Sciatic nerve (tissue), 2 donors: ENCODE measurements at places on chromosomes 2 and 18. TPM values are rescaled to one million over a fixed set of nuclear protein-coding genes. Genes with fewer than 3 reads are reported as not detected.
A peak's percentile ranks its signal among the peaks of the same experiment; 100 is the strongest.

DNA sequence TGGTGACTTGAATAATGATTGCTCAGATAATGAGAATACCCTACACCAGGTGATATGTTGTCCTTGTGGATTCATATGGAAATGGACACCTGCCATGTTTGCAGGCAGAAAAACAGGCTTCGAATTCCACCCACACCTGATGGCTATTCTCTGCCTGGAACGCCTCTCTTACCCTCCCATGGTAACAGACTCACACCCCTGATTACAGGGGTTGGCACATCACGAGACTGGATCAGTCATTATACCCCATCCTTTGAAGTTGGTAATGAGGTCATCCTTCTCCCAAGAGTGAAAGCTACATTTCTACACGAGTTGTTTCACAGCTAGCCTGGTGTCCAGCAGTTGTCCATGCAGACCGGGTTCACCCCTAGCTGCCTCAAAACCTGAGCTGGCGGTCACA is 71.4 kb upstream of the MBOAT2 start:
- no peak for DNase-seq

- DNase-seq = no peak
These were observed 318.8 kb upstream of the TMEFF2 start for GRCh38 chr2:192513575-192513974.

DNA sequence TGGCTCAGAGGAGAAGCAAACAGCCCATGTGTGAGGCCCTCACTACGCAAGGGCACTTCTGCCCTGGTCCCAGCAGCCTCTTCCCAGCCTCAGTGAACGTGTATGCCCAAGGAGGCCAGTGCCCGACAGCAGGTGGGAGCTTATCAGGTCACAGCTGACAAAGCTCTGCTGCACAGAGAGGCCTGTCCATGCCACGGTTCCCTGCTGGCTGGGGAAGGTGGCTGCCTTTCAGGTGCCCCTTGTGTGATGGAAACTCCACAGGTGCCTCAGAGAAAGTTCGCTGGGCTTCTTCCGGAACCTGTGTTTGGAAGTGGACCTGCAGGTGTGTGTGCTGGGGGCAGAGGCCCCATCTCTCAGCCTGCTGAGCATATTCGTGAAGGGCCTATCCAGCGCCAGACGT is 47.3 kb downstream of the EDAR start:
- no peak for DNase-seq

DNA sequence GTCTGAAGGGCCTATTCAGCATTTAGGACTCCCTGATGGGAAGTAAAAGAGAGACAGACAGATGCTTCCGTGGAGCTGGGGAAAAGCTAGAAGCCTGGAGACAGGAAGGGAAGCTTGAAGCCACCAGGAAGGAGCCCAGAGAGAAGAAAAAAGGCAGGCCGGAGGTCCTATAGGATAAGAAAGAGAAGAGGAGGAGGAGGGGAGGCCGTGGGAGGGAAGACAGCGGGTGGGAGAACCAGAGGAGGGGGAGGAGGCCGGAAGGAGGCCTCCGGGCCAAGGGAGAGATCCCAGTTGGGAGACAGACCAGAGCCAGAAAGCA is 107.1 kb upstream of the PKDCC start:
- DNase-seq = no peak

- DNase-seq = no peak
These were observed 6.3 kb downstream of the CFLAR start for GRCh38 chr2:201122276-201122675.

NDUFB3 gene
- 49.6 TPM for total RNA-seq

DNA sequence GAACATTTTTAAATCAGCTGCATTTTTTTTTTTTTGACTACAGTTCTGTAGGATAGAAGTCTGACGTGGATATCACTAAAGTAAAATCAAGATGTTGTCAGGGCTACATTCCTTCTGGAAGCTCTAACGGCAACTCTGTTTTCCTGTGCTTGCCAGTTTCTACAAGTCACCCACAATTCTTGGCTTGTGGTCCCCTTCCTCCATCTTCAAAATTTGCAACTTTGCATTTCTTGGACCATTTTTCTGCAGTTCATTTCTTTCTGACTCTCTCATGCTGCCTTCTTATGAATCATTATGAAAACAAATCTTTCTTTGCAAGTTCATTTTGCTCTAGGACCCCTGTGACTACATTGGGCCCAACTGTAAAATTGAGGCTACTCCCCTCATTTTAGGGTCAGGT is 367.9 kb downstream of the DSC3 start:
- no peak for DNase-seq

- no peak for DNase-seq
These were observed 1.7 kb upstream of the COX5B start for GRCh38 chr2:97644023-97644717.

DNA sequence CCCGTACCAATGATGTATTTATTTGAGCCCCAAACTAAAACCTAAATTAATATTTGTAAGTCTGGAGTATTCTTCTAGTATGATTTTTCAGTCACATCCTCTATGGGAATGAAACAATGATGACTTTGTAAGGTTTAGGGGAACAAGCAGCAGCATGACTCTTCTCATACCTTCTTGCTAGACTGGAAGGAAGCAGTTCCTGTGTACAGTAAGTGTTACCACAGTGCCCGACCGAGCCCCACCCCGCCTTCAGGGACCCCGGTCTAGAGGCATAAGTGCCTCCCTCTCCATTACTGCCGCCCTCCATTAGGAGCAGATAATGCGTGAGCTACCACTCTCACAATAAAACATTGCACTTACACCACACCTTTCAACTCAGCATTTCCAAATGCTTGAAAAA is 599.3 kb downstream of the ARHGAP15 start:
- DNase-seq = no peak

KCNE4 gene
- total RNA-seq = 7.3 TPM

DNA sequence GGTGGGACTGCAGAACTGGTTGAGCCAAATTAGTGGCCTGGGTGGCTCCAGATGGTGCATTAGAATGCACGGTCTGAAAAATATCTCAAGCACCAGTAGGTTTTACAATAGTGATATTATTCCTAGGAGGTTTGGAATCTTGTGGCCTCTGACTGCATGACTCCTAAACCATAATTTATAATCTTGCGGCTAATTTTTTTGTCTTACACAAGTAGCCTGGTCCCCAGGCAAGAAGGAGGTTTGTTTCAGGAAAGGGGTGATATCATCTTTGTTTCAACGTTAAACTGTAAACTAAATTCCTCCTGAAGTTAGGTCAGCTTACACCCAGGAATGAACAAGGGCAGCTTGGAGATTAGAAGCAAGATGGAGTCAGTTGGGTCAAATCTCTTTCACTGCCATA is 98.9 kb upstream of the ARL4C start:
- no peak for DNase-seq

MALL gene
- total RNA-seq = 24.1 TPM

NTSR2 gene
- total RNA-seq = not detected

ANKRD36C gene
- total RNA-seq = 81.0 TPM

- no peak for DNase-seq
These were observed 130.1 kb downstream of the RAB3GAP1 start for GRCh38 chr2:135182190-135182589.

C2orf72 gene
- 2.7 TPM for total RNA-seq

DNA sequence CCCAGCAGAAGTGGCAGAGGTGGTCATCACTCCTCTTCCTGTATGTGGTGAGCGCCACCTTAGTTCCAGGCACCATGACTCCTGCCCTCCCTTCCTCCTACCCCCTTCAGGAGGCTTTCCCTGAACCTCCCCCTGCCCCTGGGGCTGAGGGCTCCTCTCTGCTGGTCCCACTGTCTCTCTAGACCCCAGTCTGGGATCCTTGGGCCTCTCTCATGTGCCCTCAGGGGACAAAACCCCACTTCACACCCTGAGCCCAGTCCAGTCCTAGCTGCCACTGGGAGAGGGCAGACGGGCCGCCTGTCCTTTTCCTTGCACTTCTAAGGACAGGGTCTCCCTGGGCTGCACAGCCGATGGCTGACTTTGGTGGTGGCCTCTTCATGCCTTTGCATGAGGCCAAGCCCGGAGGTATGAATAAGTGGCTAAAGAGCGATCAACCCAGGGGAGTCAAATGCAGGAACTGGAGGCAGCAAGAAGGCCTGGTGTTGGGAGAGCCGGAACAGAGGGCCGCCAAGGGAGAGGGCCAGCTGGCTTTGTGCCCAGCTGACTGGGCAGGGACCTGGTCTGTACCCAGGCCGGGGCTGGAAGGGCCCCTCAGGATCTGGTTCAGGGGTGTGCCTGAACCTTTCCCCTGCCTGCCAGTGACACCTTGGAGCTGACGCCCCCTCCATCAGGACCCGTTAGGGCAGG is 29.5 kb downstream of the GLI2 start:
- DNase-seq = peak; percentile 60

HOXD9 gene
- total RNA-seq = 4.9 TPM

- no peak for DNase-seq
These were observed 1.0 kb upstream of the ANKRD62 start for GRCh38 chr18:12092398-12093229.

KCNS3 gene
- total RNA-seq = 16.9 TPM

DNA sequence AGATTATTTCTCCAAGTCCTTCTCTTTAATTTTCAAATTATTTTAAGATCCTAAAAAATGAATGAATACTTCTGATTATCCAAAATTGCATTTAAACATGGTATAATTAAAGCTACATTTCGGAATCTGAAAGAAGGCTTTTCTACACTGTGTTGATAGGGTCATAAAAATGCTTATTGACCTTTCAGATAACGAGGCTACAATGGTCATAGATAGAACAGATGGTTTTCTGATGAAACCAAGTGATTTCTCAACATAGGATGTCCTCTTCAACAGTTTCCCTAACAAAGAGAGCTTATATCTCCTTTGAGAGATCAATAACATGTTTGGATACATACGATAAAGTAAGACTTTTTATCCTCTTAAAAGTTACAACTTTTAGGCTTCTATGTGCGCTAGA is 201.1 kb downstream of the PTH2R start:
- DNase-seq = no peak

DNA sequence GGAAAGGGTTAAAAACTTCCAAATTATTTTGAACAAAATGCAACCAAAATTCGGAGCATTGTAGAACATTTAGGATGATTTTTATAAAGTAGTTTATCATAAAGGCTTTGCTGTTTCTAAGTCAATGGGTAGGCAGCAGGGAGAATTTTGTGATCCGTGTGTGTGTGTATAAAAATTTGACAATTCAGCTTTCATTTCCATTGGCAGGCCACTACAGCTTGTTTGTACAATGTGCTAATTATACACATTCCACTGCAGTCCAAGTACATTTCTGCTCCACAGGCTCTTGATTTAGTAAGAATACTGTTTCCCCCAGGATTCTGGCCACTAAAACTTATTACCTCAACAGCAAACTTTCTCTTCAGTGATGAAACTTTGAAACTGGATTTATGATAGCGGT is 71.8 kb upstream of the LTBP1 start:
- DNase-seq = no peak

COX7A2L gene
- 67.7 TPM for total RNA-seq

- no peak for DNase-seq
These were observed 105.9 kb downstream of the HIBCH start for GRCh38 chr2:190213441-190214335.

VWA3B gene
- 0.80 TPM for total RNA-seq

DNA sequence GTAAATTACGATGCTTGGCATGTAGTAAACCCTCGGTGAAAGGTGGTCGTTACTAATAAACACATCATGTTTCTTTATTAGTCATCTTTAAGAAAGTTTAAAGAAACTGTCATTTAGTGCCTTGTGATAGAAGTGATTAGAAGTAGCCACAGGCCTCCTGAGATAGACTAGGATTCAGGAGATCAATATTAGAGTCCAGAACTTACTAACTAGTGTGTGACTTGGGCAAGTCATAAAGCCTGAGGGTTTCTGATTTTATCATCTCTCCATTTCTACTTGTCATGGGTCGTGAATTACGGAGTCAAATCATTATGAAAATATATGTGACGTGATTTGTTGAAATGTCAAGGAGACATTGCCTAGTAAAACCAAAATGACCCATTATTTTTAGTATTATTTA is 6.7 kb downstream of the RPE start:
- no peak for DNase-seq

DNA sequence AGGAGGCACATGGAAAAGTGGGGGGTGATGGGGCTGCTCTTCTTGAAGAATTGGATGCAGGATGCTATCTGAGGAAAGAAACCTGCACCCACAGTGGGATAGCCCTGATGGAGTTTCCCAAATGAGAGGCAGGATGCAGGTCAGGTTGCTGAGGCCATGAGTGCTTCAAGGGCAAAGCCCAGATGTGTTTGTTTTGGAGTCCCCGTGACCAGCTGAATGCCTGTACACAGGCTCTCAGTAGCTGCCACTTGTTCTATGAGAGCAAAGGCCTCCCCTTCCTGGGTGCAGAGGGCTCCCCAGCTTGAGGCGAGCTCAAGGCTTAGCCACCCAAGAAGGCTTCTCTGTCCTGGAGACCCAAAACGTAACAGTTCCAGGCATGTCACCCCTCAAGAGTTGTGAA is 192.7 kb downstream of the SEPTIN10 start:
- DNase-seq = no peak

DNA sequence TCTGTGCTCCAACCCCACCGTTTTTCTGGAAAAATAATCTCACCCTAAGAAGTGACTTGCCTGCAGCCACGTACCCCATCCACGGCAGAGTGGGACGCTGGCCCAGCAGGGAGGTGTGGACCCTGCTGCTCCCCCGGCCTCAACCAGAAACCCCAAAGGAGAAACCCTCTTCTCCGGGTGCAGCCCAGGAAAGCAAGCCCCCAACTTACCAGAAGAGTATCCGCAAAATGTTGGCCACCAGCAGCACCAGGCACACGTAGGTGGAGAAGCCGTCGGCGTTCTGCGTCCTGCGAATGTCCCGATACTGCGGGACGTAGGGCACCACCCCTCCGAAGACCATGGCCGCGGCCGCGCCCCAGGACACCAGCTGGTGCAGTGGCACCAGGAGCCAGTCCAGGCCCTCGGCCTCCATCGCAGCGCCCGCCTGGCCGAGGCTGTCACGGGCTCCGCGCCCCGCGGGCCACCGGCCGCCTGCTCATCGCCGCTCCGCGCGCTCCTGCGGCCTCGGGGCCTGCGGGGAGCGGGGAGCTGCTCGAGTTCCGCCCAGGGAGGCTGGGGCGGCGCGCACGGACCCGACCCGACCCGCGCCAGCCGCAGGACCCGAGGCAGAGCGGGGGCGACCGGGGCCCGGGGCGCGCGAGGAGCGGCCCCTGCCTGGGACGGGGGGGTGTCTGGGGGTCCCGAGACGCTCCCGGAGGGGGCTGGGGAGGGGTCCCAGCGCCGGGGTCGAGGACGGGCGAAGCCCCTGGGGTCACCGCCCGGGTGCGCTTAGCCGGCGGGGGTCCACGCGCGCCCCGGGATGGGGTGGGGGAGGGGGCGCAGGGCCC is 725 bp downstream of the SLC66A2 start:
- DNase-seq = peak; percentile 69

- DNase-seq = no peak
These were observed 53.2 kb upstream of the ARL4C start for GRCh38 chr2:234550056-234550455.

GRCh38 chr18:57301573-57302559 is 50.5 kb upstream of the ST8SIA3 start:
- no peak for DNase-seq

EPB41L3 gene
- 73.1 TPM for total RNA-seq

DNA sequence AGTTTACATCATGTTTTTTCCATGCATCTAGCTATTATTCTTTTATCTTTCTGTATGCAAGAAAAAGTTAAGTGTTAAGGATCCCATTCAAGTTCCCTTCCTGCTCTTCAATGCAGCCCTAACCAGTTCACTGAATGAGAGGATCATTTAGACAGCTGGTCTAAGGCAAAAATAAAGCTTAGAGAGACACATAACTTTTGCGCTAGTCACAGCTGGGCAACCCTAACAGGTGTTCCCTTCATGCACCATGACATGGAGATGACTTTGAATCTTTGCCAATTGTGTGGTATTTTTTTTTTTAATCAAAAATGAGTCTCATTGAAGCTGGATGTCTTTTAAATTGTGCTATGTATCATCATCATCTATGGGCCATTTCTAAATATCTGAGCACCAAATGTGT is 393.8 kb upstream of the CYRIA start:
- DNase-seq = no peak

GRCh38 chr2:12441750-12442475 is 274.8 kb upstream of the TRIB2 start:
- no peak for DNase-seq
